ENCODE measurements at places on chromosomes 3 and 15.
A peak's percentile ranks its signal among the peaks of the same experiment; 100 is the strongest.

DNA sequence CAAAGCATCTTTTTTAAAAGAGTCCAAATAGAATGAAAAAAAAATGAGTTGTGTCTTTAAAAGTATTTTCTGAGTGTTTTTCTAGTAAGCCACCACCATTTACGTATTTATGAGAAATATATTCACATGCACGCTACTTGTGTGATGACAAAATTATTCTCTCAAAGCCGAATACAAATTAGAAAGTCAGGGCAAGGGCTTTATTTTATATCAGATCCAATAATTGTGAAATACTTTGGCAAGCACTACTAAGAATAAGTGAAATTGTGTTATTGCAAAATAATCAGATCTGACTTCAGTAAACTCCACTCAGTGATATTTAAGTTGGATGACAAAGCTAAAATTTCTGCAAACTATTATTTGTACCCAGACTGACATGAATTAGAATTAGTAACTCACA, 589.3 kb upstream of the KCNMB2 start:
- DNase-seq, result no peak

- DNase-seq, result no peak
Observed at GRCh38 chr15:63392361-63393009, 10.8 kb upstream of the CA12 start.

DNA sequence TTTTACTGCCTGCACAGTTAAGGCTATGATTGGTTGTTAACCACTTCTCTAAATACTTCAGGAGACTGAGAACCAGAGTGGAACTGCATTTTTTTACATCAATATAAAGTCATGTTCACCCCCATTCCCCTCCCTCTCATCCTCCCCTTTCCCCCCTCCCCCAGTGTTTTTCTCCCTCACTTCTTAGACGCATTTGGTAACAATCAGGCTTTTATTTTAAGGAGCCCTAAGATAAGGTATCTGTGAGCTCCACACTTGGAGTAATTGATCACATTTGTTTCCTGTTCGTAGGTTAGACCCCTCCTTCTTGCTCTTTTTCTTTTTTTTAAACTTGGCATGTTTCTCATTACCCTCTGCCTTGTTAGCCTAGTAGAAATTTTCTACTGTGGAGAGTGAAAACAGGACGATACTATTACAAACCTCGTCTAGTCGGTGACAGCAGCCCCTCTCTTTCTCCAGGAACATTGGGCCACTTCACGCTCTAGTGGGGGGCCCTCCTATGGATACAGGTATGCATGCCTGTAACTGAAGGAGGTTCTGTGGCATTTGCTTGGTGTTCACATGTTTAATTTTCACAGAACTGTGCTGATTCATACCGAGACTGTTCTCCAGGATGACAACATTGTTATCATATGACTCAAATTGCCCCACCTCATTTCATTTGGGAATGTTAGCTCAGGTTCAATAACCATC, 314.4 kb downstream of the MECOM start:
- no peak for DNase-seq

GRCh38 chr15:51349156-51349844, 7.8 kb downstream of the GLDN start:
- no peak for DNase-seq

GRCh38 chr15:70029297-70029701, 68.4 kb downstream of the TLE3 start:
- no peak for DNase-seq

- DNase-seq, result peak; percentile 51
Observed at GRCh38 chr3:141083836-141084649, 32.9 kb downstream of the SPSB4 start.

DNA sequence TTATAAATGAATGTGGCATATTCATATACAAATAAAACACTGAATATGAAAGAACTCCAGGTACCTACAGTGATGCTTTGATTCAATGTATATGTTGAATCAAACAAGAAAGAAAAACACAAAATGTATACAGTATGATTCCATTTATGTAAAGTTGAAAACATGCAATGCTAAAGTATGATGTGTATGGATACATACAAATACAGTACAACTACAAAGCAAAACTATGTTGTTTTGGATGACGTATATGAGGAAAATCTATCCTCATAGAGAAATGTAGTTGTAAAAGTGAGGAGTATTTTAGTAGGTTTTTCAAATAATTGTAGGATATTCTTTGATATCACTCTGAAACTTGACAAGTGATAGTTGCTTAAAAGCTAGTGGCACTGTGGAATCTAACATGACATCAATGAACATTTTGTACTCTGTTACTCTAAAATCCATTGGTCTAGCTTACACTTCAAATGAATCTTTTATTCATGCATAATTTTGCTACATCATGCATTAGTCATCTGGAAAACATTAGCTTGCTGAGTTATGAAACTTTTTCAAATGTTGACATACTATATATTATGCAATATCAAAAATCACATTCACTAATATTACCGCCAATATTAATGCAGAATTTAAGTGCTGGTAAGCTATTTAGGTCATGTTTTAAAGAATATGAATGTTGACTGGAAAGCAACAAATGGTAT, 278.1 kb upstream of the CHRNA7 start:
- DNase-seq, result no peak

DNA sequence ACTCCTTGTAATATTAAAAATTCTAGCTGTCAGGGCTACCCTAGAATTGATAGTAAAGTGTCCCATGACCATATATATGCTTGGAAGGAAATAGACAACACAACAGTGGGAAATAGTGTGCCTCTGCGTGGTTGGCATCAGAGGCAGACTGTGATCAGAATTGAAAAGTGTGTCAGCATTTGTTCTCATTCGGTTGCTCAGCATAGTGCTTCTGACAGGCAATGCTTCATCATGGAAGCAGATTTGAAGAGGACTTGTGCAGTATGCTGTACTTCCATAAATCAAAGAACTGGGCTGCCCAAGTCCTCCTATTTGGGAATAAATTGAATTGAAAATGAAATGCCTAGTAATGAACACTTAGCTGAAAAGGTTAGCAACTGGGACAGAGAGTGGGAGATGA, 435.7 kb downstream of the DIPK2A start:
- DNase-seq, result no peak

GRCh38 chr3:144770915-144771351, 799.3 kb downstream of the DIPK2A start:
- DNase-seq, result no peak

GRCh38 chr3:69762768-69763229, 23.5 kb downstream of the MITF start:
- DNase-seq, result no peak

GRCh38 chr15:35450492-35450891, 95.5 kb downstream of the DPH6 start:
- no peak for DNase-seq

DNA sequence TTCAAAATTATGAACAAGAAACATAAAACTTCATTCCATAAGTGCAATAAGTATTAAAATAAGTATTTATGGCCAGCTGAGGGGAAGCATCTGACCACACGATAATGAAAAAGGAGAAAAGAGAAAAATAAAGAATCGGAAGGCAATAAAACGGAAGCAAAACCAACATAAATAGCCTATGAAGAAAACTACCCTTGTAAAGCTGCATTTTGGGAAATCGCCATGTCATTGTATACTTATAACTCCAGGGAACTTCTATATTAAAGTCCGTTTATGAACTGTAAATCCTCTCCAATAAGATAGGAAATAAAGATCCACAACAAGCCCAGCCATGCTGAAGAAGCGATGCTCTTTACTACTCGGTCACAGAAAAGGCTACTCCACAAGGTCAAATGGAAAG, 47.7 kb downstream of the MORC1 start:
- DNase-seq, result no peak

- DNase-seq, result no peak
Observed at GRCh38 chr3:104596551-104596950, 770.2 kb upstream of the ALCAM start.

GRCh38 chr3:102183186-102183585, 251.6 kb upstream of the ZPLD1 start:
- DNase-seq, result no peak

DNA sequence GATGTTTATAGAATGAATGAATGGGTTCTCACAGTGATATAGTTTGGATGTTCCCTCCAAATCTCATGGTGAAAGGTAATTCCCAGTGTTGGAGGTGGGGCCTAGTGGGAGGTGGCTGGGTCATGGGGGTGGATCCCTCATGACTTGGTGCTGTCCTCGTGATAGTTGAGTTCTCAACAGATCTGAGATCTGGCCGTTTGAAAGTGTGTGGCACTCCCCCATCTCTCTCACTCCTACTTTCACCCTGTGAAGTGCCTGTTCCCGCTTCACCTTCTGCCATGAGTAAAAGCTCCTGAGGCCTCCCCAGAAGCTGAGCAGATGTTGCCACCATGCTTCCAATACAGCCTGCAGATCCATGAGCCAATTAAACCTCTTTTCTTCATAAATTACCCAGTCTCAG, 170.8 kb upstream of the LINGO1 start:
- no peak for DNase-seq

GRCh38 chr15:79440355-79440908, 8.3 kb downstream of the MINAR1 start:
- DNase-seq, result no peak

- no peak for DNase-seq
Observed at GRCh38 chr15:24944954-24945353, 9.8 kb upstream of the SNRPN start.

DNA sequence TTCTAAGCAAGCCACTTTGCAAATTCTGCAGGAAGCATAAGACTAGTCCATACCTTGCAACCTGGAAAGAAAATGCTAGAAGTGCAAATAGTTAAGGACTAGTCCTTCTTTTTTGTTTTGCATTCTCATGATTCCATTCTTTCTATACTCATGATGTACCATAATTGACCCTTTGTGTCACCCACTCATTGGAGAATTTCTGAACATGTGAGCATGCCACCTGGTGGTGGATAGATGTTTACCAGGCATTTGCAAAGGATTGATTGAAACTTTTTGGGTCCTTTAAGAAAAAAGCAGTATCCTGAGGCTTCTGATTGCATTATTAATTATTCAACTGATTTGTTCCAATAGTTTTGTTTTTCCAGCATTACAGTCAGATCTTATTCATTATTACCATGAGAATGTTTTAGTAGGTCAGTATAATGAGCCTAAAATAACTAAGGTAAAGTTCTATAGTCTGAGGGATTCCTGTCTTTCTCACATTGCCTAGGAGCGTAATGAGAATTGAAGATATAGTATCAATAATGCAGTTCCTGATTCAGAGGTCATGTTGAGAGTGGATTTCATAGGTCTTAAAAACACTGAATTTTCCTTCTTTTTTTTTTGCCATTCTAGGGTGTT, 20.2 kb upstream of the DIPK2A start:
- DNase-seq, result no peak

GRCh38 chr3:73716418-73716817, 91.7 kb upstream of the PDZRN3 start:
- DNase-seq, result no peak

DNA sequence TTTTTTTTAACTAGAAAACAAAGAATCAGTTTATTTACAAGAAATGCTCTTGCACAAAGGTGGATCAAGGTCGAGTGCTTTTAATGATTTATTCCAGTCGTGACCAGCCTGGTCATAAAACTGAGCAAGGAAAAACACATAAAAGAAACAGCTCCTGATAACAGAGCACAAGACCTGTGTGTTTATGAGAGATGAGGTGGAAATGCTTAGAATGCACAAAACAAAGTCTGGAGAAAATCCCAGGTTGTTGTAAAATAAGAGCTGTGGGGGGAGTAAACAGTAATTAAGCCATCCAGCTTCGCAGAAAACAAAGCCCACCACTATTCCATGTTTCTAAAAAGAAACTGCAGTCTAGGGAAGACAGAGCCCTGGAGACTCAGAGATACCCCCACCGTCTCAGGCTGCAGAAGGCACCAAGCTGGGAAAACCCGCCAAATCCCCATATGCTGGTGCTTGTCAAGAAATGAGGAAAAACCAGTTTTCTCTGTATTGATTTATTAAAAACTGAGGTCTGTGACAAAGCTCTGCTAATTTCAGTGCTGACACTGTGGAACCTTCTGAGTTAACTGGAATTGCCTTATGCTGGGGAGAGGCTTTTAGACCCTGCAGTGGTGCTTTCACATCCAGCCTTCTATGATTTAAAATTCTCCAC, 139.3 kb downstream of the ADAMTS17 start:
- no peak for DNase-seq

GRCh38 chr3:126345231-126345630, 12.0 kb downstream of the KLF15 start:
- no peak for DNase-seq

GRCh38 chr15:69548395-69549180, 96.0 kb downstream of the RPLP1 start:
- peak; percentile 21 for DNase-seq

DNA sequence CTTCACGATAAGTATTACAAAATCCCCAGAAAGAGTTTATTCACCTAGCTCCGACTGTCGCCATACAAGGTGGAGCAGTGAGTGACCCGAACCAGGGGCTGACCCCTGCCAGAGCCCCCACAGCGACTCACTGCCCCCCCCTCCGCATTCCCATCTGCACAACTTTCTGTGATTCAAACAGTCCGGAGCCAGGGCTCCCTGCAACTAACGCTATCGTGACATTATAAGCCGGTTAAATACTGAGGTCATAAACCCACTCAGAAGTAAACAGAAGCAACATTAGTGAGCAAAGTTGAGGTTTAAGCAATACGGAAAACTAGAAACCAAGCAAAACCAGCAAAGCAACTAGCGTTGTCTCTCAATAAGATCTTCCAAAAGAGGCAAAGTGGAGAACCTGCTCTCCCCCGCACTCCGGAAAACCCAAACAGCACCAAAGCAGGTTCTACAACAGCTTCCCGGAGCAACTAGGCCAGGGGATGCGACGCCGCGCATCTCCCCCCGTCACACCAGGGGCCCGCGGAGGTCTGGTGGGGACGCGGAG, 642 bp downstream of the SCAP start:
- no peak for DNase-seq

GRCh38 chr3:34140616-34141015, 342.2 kb downstream of the PDCD6IP start:
- no peak for DNase-seq

- DNase-seq, result no peak
Observed at GRCh38 chr3:197520311-197521276, 35.2 kb downstream of the BDH1 start.

DNA sequence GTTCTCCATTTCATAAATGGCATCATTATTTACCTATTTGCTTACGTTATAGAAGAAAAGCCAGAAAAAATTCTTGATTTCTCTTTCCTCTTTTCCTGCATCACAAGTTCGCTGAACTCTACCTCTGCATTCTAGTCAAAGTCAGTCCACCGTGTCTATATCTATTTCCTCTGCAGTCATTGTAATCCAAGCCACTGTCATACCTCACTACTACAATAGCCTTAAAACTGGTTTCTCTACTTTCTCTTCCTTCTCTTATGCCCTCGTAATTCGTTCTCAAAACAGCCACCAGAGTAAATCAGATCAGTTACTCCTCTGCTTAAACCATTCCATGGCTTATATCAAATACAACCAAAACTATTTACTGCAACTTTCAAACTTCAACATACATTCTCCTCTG, 13.4 kb upstream of the FAM81A start:
- DNase-seq, result no peak

- DNase-seq, result no peak
Observed at GRCh38 chr3:101689286-101689685, 2.8 kb upstream of the RPL24 start.

GRCh38 chr15:23877502-23878412, 190.7 kb upstream of the NDN start:
- DNase-seq, result peak; percentile 34

GRCh38 chr15:39501366-39502081, 79.4 kb upstream of the THBS1 start:
- no peak for DNase-seq
